Germinal center (tissue), 1 donor: ENCODE measurements at places on chromosomes 2 and 18.

DNA sequence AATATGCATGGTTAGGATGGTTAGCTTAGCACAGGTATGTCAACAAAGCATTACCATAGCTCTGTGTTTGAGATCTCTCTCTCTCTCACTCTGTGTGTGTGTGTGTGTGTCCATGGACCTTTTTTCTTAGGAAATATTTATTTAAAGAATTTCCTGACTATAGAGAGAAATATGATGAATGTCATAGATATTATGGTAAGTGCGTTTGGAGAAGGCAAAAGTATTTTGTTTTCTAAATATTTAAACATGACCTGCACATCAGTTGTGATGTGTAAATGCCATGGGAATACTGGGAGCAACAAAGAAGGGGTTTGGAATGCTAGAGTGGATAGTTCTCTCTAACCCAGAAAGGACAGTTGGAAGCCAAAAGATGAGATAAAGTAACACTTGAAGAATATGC is 3.9 kb upstream of the TMEM178A start:
- no peak for DNase-seq

DNA sequence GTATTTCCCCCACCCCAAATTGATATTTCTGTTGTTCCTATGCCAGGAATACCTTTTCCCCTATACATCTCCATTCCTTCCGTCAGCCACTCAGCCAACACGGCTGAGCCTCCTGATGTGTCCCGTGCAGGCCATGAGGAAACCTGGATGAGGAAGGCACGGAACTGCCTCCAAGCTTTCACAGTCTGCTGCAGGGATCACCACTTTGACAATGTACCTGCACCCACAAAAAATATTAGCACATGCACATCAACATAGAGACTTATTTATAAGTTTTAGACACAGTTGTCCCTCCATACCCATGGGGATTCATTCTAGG is 101.4 kb upstream of the PPP1CB start:
- peak; percentile 37 for DNase-seq

GRCh38 chr2:207150284-207150683 is 15.5 kb downstream of the KLF7 start:
- no peak for DNase-seq

GRCh38 chr2:101558740-101559525 is 84.0 kb upstream of the RFX8 start:
- DNase-seq = no peak

GRCh38 chr2:208872591-208872990 is 466.0 kb downstream of the PTH2R start:
- no peak for DNase-seq

DNA sequence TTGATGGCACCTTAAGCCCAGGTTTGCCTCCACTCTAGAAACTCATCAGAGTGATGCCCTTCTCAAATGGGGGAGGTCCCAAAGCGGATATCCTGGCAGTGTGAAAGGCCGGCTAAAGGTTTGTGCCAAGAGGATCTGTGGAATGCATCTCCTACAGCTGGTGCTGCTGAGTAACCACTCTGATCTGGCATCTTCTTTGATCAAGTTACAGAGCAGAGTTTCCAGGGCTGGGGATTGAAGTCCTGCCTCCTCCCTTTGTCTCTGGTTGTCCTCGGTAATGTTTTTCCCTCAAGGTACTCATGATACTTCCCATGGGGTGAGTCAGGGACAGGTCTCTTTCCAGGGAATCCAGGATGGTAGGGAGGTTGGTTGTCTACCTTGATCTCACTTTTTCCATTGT is 24.6 kb downstream of the PRKRA start:
- no peak for DNase-seq

- no peak for DNase-seq
Observed at GRCh38 chr2:58476556-58476955, 235.4 kb upstream of the FANCL start.
